NCI-H1417 treated with DMSO at 0.1 percent for 48 hours (cell line): ENCODE measurements at places on chromosomes 2 and 18.

DNA sequence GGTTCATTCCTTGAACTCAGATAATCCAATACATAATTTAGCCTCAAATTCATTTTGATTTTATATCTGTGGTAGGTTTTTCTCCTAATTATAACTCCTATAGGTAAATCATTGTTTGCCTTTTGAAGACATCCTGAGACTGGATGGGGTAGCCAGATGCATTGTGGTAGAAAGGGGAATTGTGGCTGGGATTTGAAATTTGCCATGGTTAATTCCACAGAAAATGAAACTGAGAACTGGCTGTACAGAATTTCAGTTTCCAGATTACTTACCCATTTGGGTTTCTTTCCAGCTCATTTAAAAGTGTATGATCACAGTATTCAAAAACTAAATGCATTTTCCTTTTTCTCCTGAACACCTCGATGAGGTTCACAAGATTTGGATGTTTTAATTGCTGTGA, 18.2 kb downstream of the CDKL4 start:
- no peak for DNase-seq

- no peak for DNase-seq
Observed at GRCh38 chr2:62672601-62673000, 32.9 kb upstream of the EHBP1 start.

DNA sequence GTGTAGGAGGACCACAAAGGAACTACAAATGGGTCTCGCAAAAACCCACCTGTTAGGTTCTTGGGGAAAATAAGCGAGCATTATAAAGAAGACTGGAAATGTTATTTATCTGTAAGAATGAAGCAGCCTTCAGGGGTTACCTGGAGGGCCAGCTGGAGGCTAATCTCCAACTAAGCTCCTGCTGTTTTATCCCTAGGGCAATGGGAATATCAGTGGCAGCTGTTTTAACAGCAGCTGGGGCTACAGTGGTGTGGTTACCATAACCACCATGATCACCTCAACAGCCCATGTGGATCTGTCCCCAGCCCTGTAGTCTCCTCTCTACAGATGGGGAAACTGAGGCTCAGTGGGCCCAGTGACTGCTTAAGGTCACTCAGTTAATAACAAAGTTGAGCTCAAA, 108.1 kb downstream of the FTCDNL1 start:
- no peak for DNase-seq

DNA sequence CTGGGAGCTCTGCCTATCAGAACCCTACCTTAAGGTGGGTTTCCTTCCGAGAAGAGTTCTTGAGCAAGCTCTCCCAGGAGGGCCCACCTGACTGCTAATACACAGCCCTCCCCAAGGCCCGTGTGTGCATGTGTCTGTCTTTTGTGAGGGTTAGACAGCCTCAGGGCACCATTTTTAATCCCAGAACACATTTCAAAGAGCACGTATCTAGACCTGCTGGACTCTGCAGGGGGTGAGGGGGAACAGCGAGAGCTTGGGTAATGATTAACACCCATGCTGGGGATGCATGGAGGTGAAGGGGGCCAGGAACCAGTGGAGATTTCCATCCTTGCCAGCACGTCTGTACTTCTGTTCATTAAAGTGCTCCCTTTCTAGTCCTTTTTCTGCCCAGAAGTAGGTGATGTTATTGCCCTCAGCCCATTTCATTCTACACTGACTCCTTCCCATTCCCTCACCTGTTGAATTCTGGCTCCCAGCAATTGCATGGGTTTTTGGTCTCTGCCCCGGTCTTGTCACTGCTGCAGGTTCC, 6.5 kb downstream of the TMEM37 start:
- no peak for DNase-seq

- DNase-seq = no peak
Observed at GRCh38 chr2:17059458-17059857, 393.8 kb upstream of the CYRIA start.

DNA sequence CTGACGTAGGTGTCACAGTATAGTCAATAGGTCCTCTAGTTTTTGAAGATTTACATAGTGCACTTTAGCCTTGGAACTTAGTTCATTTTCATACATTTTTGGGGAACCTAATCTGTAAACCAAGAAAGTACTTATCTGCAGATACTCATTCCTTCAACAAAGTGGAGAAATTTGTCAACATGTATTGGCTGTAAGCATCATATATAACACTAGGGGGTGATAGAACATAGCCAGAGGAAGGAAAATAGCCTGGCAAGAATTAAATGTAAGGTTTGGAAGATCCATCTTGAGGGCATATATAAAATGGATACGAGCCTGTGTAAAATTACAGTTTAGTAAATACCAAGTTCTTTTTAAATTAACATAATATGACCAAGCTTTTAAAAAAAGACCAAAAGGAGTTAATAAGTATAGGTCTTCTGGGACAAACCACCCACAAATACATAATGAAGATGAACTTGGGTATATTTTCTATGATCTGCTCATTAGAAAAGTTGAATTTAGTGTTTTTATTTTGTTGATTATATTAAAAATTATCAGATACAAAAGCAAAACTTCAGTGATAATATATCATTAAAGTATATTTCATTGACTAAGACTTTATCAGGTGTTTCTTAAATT, 18.2 kb downstream of the RPL37A start:
- no peak for DNase-seq

DNA sequence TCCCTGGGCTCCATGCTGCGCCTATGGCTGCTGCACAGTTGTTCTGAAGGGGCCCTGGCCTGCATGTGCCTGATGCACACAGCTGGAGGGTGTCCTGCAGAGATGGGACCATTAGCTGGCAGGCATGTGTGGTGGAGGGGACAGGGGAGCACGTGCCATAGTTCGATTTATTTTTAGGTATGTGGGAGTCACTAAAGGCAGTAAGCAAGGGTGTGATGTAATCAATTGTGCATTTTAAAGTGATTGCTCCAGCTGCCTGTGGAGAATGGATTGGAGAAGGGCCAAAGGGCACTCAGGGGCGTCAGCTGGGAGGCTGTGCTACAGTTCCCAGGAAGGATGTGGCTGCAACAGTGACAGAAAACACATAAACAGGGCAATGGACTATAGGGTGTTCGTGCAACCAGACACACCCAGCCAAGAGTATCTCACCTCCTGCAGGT, 205.1 kb downstream of the ARL4C start:
- DNase-seq = no peak

DNA sequence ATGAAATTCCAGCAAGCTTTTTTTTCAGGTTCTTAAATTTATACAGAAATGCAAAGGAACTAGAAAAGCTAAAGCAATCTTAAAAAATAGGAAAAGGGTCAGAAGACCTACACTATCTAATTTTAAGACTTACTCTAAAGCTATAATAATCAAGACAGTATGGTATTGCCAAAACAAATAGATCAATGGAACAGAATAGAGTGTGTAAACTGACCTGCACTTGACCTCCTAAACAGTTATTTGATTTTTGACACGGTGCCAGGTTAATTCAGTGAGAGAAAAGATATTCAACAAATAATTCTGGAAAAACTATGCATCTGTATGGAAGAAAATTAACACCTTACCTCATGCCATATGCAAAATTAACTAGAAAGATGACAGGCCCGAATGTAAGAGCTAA, 73.6 kb downstream of the OLA1 start:
- no peak for DNase-seq

- no peak for DNase-seq
Observed at GRCh38 chr18:77147418-77147852, 14.9 kb upstream of the MBP start.

- DNase-seq = no peak
Observed at GRCh38 chr2:197674591-197674990, 796 bp downstream of the RFTN2 start.

DNA sequence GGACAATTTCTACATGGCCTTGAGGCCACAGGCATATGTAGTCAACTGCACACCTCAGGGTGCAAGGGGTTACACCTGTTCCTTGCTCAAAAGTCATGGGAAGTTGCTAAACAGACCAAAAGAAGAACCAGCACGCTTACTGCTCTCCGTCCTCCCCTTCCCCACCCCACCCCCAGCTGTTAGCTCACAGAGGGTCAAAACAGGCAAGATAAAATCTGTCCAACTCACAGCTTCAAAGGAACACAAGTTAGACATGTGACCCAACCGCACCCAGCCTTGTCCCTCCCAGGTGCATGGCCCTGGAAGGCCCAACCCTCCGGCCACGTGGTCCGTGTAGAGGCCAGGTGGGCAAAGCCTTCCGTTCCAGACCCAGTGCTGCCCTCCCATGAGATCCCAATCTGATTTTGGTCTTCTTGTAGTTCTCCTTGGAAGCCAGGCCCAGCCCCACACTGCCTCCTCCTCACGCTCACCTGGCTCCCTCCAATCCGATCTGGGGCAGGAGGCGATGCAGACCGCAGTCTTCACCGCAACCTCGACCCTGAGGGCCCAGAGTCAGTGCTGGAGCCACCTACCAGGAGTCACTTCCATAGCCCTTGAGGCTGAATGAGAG, 14.5 kb upstream of the ASPRV1 start:
- no peak for DNase-seq

DNA sequence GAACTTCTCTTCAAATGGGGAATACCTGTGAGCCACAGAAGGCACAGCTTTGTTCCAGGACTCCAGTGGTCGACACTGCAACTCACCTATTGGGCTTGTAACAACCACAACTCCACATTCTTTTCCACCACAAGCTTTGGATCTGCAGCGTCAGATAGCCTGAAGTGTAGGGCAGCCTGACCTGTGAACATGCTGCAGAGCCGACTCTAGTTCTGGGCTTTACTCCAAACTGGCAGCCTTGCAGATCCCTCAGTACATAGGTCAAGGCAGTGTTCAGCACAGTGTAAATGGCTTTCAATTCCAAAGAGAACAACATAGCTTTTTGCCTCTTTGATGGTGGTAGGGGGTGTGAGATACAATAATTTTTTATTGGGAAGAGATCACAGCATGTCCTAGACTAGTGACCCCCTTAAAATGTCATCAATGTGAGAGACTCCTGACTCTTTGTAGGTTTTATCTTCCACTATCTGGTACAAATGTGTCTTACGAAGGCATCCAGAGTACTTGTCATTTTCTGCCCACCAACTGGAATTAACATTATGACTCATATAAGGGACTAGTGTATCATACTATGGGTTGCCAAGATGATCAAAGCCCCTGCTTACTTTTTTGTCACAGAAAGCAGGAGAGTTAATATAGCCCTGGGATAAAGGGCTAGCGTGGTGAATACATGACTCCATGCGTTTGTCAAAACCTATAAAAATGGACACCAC, 149.8 kb downstream of the COPS8 start:
- DNase-seq = no peak

- no peak for DNase-seq
Observed at GRCh38 chr2:49111006-49111405, 43.3 kb downstream of the FSHR start.

- DNase-seq = no peak
Observed at GRCh38 chr18:45571714-45572113, 43.6 kb upstream of the SLC14A2 start.

GRCh38 chr2:217000406-217000805, 140.5 kb upstream of the TNP1 start:
- no peak for DNase-seq

- DNase-seq = no peak
Observed at GRCh38 chr2:108441712-108442111, 7.3 kb upstream of the GCC2 start.

- no peak for DNase-seq
Observed at GRCh38 chr18:62862466-62862865, 147.1 kb downstream of the PHLPP1 start.

- DNase-seq = no peak
Observed at GRCh38 chr2:28377195-28377816, 15.4 kb upstream of the FOSL2 start.

- no peak for DNase-seq
Observed at GRCh38 chr2:17519486-17519885, 1.2 kb upstream of the RAD51AP2 start.

GRCh38 chr2:130901061-130901460, 64.3 kb downstream of the ARHGEF4 start:
- DNase-seq = no peak

- DNase-seq = no peak
Observed at GRCh38 chr2:974054-974453, 23.4 kb downstream of the SNTG2 start.

GRCh38 chr18:41378598-41378997, 576.4 kb upstream of the PIK3C3 start:
- DNase-seq = no peak

DNA sequence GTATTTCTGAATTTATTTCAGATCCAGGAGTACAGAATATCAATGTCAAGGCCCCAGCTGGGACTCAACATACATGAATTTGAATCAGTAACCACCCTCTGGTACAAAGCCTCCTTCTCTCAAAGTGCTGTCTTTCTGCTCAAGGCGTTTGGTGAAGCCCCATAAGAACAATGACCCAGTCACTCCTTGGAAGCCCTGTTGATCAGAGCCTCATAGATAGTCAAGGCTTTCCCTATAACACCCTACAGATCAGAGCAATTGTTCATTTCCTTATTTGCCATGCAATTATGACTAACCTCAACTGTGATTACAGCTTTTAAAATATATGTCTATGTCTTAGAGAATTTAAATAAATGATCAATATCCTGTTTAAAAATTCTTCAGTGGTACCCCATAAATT, 159.1 kb upstream of the CREB1 start:
- no peak for DNase-seq

DNA sequence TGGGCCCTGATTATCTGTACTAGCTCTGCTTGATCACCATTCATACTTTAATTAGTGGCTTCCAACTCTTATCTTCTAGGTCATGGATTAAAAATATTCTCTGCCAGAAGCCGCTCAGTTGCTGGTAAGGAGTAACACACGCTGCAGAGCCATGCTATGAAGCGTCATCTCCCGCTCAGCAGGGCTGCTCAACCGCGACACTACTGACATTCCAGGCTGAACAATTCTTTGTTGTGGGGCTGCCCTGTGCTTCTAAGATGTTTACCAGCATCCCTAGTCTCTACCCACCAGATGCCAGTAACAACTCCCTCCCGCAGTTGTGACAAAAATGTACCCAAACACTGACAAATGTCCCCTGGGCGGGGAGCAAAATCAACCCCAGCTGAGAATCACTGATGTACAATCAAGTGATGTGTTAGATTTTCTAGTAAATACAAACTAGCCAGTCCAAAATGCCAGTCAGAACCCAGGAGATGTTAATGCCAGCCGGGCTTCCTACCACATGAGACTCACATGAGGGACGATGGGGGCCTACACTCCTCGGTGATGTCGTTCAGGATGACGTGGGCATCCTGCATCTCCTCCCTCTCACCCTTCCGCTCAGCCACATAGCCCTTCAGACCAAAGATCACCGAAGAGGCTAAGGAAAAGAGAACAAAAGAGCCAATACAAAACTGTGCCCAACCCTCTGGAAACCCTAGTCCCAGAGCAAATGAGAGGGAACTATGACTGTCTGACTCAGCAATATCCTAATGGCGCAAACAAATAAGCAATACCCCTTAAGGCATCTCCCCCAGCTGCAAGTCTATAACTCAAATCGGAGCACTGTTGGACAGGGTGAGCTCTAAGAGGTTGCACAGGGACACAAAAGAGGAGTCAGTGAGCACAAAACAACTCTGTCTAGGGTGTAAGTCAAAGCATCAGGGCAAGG, 15.6 kb downstream of the ILKAP start:
- DNase-seq = no peak

DNA sequence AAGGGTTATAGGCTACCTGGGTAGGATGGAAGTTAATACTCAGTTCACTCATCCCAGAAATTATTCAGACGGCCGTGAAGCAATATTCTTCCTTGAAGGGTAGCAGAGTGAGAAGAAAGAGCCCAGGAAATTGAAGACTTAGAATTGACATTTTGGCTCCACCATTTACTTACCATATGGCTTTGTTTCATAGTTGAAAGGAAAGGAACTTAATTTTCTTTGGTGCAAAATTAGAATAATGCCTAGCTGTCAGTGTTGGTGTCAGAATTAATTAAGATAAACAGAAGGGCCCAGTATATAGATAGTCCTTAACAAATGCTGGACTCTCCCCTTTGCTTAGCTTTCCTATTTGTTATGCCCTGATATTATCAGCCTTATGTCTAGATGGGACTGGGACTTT, 263.2 kb downstream of the KCNJ3 start:
- DNase-seq = no peak
